NCI-H1694 treated with DMSO at 0.1 percent for 48 hours (cell line): ENCODE measurements at places on chromosomes 3 and 15.

DNA sequence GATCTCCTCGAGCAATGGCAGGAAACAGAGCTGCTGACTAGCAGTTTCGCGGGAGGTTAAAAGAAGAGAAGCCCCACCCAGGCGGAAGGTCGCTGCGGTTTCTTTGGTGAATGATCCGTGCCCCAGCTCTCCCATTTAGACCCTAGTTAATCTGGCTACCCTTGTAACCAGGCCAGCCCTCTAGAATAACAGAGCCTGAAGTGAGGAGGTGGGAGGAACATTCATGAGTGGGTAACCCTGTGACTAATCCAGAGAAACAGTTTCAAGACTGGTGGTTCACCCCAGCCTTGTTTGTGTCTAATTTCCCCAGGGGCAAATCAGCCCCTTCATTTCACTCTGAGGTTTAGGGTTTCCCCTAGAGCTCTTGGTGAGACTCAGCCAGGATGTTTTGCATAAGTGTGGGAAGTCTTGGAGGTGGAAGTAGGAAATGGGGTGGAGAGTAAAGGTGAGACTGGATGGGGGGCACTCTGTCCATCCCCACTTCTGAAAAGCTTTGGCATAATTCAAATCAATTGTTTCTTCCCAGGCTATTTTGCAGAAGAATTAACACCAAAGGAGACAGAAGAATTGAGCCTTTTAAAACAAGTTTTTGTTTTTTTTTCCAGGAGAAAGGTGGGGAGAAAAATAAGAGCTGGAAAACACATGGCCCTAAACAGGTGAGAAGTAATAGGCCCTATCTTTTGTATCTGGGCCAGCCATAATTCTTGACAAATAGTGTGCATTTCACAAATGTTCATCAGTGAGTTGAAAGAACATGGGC lies 303.1 kb downstream of the RPLP1 start:
- DNase-seq, result no peak

DNA sequence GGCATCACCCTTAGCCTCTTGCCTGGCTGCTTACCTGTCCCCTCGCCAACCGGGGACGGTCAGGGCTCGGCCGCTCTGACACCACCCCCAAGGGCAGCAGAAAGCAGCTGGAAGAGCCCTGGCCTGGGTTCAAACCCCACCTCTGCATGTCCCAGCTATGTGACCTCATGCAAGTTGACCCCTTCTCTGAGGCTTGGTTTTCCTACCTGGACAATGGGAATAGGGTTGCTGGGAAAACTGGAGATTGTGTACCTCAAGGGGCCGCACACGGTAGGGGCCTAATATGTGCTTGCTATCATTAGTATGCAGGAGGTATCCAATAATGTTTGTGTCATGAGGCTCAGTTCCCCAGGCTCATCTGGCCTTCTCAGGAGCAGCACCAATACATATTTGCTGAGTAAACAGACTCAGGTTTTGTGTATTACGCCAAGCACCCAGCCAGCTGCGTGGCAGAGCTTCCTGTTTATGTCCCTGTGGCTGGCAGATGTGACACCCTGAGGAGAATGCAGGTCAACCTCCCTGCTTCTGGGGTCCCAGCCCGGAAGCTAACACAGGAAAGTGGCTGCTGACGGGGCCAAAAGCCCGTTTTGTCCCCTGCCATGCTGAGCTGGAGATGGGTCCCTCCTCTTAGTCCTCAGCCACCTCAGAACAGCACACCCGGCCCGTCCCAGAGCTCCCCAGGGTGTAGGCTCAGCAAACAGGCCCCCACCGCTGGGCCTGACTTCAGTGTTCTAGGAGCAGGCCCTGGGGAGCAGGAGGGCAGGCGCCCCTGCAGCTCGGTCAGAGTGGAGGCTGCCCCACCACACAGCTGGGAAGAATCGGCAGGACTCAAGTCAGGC lies 29.7 kb downstream of the PLXND1 start:
- DNase-seq, result peak; percentile 56

DNA sequence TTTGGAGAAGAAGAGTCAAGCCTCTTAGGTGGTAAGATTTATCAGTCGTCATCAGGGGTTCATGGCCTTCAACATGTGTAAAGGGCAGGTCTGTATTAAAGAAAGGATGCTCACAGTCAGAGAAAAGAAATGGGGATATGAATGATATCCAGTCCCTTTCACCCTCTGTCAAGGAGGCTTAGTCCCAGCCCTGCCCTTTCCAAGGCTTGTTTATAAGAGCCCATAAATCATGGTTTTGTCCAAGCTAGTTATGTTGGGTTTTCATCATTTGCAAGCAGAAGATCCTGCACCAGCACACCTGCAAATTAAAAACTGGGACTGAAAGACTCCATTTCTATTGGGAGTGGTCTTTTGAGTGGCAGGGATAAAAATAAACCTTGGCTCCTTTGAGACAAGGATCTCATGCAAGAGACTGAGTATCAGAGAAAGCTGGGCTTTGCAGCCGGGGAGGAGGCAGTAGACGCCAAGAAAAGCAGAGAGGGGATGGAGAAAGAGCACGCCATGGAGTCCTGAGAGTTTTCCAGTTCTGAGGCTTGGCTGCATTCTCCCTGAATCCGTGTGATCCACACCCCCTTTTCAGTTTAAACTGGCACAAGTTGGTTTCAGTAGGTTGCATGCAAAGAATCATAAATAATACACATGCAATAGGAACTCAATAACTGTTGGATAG lies 12.6 kb upstream of the PDIA5 start:
- DNase-seq, result no peak

- no peak for DNase-seq
These were observed 43.7 kb upstream of the MAPKBP1 start for GRCh38 chr15:41730543-41730942.

DNA sequence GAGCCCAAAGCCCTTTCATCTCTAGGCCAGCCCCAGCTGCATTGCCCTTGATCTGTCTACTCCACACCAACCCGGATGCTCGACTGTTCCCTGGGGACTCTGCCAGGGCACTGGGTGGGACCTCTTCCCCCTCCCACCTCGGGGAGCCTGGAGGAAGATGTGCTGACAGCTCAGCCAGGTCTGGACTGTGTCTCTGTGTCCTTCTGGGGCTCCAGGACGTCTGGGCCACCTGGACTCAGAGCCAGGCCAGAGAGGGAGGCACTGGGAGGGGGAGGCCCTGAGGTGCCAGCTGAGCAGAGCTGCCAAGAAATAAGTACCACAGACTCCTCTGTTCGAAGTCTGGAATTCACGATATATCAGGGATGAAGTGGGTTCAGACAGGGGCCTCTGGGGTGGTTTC lies 5.8 kb upstream of the HCN4 start:
- DNase-seq, result no peak

DNA sequence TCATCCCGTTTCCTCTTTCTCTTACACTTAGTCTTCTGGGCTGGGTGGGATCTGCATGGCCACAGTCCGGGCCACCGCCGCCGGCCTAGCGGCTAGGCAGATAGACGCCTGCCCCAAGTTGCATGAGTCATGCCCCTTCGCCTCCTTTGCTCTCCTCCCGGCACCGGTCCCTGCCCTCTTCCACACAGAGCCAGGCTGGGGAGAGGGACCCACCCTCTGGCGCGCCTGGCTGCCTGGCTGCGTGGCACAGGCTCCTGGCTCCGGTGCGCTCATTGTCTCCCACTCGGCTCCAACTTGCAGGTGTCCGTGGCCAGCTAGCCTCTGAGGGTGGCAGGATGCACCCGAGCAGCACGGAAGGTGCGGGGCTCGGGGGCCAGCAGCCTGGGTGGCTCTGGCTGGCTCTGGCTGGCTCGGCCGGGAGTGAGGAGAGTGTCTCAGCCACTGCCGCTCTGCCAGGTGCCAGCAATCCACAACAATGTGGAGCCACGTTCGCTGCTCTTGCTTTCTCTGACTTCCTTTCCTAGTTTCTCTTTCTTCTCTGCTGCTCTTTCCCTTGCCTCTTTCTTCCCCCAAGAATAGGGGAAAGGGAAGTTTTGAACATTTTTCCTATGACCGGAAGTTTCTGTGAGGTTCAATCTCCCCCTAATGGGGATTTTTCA lies 22.4 kb upstream of the MTHFS start:
- no peak for DNase-seq

DNA sequence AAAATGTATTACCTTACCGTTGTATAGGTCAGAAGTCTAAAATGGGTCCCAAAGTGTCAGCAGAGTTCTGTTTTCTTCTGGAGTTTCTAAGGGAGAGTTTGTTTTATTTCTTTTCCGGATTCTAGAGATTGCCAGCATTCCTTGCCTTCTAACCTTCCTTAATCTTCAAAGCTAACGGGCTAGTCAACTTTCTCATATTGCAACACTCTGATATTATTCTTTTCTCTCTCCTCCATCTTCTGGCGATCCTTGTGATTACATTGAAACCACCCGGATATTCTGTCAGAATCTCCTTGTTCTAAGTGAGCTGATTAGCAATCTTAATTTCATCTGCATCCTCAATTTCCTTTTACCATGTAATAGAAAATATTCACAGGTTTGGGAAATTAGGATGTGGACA lies 36.2 kb upstream of the AADACL2 start:
- DNase-seq, result no peak

DNA sequence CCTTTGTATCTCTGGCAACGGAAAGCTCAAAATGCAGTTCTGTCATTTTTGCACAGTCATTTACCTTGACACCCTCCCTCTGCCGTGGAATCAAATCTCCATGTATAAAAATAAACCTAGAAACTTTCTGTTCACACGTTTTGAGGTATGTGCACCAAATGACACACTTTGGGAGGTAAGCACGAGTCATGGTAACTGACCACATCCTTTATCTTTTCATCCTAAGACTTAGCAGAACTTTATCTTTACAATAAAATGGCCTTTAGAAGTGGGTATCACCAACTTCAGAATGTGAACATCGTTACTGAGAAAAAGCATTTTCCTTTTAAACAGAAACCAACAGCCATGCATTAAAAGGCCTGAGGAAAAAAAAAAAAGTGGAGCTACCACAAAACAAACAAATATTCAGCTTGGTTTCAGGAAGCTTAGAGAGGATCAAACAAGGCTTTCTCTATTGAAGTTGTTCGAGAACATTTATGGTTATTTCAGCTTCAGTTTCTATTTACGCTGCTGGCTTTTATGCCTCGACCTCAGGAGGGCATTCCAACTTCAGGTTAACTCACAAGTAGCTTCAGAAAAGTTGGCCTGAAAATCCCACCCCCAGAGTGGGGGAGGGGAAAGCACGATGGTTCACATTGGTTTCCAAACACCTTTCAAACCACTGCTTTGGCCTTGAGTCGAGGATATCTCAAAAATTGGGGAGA lies 171.1 kb upstream of the ICE2 start:
- no peak for DNase-seq

GRCh38 chr3:126355251-126355650 lies 2.0 kb downstream of the KLF15 start:
- DNase-seq, result no peak

DNA sequence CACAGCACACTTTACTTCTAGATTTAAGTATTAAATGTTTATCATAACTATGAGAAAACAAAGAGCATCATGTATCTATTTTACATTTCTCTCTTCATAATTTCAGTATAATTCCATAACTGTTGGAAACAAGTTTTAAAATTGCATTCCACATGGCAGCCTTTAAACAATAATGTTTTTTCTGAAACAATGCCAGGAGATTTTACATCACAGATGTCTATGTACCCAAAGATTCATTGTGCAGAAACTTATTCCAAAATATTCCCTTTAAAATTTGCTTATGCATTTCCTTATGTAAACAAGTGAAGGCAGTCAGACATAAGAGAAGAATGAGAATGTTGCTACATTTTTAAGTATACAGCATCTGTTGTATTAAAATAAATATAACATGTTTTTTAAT lies 324.9 kb upstream of the COL8A1 start:
- DNase-seq, result no peak

DNA sequence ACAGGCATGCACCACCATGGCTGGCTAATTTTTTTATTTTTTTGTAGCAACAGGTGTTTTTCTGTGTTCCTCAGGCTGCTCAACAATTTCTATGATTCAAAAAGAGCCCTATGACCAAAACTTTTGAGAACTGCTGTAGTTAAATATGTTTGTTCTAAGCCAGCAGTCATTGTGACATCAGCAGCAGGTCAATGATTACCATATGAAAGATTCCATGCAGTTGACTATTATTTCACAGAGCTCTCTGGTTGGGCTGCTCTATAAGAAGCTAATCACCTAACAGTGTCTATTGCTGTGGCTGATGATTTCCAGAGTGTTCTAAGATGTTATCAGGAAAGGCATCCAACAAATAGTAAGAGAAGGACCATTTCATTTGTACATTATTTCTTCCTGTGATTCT lies at the start of gene CCDC54:
TSS of gene CCDC54 (plus strand) at position 289 of the 400 bp plus-strand sequence. CDS start 149 bp downstream, outside the sequence.
- DNase-seq, result no peak

DNA sequence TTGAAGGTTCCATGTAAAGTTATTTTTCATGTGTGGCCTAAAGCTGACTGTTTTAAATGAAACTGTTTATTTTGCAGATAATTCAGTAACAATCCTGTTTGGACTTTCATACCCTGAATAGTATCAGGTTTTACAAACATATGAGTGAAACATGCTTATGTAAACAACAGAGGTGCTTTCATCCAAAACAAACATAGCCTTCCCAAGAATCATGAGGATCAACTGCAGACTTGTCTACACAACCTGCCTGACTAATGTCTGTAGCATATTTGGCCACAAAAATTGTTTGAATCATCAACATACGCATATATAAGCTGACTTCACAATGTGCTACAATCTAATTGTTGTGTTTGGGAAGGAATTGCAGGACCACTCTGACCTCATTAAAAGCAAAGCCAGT lies 190.4 kb downstream of the DIPK2A start:
- peak; percentile 9 for DNase-seq

GRCh38 chr15:90054618-90055097 lies 47.6 kb downstream of the IDH2 start:
- DNase-seq, result no peak

- peak; percentile 84 for DNase-seq
These were observed 230.1 kb downstream of the CLSTN2 start for GRCh38 chr3:140164922-140165590.

GRCh38 chr15:68586274-68586961 lies 7.6 kb downstream of the CORO2B start:
- no peak for DNase-seq

DNA sequence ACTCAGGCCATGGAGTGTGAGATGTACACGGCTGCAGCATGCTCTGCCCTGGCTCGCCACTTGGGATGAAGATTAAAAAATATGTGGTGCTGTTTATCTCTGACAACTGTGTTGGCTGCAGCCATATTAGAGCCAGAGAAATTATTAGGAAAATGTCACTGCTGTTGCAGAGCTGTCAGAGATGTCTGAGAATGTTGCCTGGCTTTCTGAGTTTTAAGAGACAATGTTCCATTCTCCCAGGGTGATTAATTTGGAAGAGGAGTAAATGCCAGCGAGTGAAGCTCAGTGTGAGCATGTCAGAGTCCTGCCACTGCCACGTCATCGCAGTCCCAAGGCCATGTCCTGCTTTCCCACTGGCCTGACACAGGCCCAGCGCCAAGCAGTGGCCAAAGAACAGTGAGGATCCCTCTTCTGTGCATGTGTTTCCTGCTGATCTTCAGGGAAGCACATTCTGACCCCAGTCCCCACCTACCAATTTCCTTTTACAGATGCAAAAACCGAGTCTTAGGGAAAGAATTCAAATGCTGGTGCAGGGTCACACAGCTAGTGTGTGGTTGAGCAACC lies 370.9 kb downstream of the GABRG3 start:
- DNase-seq, result no peak

DNA sequence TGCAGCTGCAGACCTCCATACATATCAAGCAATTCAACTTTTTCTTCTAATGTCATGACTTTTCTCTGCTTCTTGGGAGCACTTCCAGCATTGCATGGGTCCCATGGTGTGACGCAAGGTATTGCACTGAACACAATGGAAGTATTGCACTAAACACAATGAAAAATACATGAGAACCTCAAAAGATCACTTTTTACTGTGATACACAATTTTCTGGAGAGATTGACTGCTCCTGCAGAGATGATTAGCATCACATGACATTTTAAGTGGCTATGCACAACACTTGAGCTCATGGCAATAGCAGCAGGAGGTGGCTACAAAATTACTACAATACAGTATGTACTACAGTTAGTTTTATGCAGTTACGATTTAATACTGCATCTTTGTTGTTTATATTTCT lies 113.5 kb upstream of the BHLHE40 start:
- DNase-seq, result no peak
